Left renal cortex interstitium (tissue), 4 donors: ENCODE measurements at places on chromosomes 4 and X. TPM values are rescaled to one million over a fixed set of nuclear protein-coding genes. Genes with fewer than 3 reads are reported as not detected.

GRCh38 chr4:107719207-107719921 lies 670 bp downstream of the PAPSS1 start:
- DNase-seq, result peak; percentile 64

GRCh38 chr4:187184508-187184907 lies 460.9 kb upstream of the FAT1 start:
- DNase-seq, result no peak

DNA sequence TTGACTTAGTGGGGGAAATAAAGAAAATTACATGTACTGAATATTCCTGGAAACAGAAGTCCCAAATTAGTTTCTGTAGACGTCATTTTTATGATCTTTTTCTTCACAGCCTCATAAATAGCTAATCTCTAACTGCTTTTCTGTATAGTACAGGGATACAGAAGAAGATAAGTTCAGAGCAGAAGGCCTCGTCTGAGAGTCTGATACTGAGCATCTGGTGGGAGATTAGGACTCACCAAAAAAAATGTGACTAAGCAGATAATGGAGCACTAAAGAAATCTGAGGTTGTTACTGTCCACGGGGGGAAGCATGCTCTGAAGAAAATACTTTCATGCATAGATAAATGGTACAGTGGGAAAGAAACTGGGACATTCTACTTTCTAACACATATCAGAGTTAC lies 115.3 kb upstream of the TRPC5 start:
- no peak for DNase-seq

MGAT4D gene
- polyA plus RNA-seq, result not detected

IGSF1 gene
- polyA plus RNA-seq, result 21.0 TPM

TLR10 gene
- 0.44 TPM for polyA plus RNA-seq
